ENCODE measurements at places on chromosomes 16 and 17.

- peak; percentile 41 for DNase-seq
These were observed 44.3 kb downstream of the FZD2 start for GRCh38 chr17:44601539-44601938.

DNA sequence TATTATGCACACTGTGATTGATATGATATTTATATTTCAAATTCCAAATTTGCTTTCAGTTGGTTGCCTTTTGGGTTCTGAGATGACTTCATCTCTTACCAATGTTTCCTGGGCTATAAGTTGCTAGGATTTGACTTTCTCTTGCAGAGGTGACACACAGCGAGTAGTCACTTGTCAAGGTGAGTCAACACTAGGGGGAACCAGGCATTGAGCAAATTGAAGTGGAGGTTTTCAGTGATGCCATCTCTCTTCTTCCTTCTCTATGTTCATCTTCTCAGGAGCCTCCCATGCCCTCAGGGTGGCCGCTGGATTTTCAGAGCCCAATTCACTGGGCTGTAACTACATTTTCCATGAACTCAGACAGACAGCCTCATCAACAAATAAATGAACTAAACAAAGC lies 6.0 kb upstream of the CPD start:
- no peak for DNase-seq

DNA sequence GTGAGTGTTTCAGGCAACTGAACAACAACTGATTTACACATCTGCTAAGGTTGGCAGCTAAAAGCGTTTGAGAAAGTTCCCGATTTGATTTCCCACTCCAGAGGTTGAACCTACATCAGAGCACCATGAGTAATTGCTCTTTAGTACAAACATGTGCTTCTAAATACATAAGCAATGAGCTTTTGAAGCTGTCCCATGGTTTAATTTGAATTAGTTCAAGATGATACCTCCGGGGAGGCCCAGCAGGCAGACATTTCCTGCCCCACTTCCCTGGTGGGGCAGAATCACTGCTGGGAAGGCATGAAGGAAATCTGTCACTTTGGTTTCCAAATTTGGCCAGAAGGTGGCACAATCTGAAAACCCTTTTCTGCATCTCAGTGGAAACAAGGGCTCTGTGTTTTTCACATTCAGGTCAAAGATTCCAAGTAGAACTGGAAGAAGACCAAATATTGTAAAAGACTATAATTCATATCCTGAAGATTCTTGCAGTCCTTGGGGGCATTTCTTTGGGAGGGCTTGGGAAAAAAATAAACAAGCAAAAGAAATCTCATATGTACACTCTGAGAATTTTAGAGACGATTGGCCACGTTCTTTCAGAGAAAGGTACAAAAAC lies 176.2 kb upstream of the FAM20A start:
- peak; percentile 68 for DNase-seq

DNA sequence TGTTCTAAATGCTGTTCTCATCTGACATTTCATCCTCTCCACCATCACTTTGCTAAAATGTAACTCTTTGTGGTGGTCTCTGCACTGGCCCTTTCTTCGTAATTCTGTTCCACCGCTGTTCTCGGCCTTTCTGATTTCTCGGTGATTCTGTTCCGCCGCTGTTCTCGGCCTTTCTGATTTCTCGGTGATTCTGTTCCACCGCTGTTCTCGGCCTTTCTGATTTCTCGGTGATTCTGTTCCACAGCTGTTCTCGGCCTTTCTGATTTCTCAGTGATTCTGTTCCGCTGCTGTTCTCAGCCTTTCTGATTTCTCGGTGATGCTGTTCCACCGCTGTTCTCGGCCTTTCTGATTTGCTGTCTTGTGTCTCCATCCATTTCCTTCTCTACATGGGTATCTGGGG lies 12.3 kb downstream of the FOXF1 start:
- no peak for DNase-seq
